Upper lobe of right lung (tissue), 1 donor: ENCODE measurements at places on chromosomes 2 and 18. TPM values are rescaled to one million over a fixed set of nuclear protein-coding genes. Genes with fewer than 3 reads are reported as not detected.

DNA sequence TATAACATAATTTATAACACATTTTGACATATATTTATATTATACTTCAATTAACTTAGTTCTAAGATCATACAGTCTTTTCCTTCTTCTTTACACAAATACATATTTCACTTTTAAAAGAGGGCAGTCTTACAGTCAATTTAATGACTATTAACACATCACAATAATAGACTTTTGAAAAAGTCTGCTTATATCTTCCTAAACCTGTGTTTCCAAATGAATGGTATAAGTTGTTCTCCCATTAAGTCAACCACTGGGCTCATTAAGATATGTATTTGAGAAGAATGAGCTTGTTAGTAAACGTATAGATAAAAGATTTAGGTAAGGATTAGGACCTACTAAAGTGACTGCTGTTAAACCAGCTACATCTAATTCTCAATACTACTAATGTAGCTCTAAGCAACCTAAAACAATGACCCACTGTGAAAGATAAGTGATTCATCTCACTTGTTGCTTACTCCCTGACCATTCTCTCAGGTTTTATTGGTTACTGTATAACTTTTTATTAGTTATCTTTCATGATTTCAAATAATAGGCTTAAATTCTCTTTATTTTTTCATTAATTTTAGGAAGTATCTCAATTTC, 27.0 kb downstream of the SLC40A1 start:
- no peak for DNase-seq
- peaks cover 9% of the 10 kb centered on the region for H3K36me3 ChIP-seq
- H3K4me1 ChIP-seq = peaks cover 39% of the 10 kb centered on the region

GRCh38 chr2:43210467-43211303, 15.7 kb downstream of the ZFP36L2 start:
- no peak overlapping the region for H3K4me3 ChIP-seq
- peak overlapping the region; percentile 65 for H3K27ac ChIP-seq
- peaks cover 20% of the 10 kb centered on the region for H3K4me1 ChIP-seq
- no peaks in the 10 kb centered on the region for H3K27me3 ChIP-seq
- no peaks in the 10 kb centered on the region for H3K36me3 ChIP-seq
- peak; percentile 81 for DNase-seq

DNA sequence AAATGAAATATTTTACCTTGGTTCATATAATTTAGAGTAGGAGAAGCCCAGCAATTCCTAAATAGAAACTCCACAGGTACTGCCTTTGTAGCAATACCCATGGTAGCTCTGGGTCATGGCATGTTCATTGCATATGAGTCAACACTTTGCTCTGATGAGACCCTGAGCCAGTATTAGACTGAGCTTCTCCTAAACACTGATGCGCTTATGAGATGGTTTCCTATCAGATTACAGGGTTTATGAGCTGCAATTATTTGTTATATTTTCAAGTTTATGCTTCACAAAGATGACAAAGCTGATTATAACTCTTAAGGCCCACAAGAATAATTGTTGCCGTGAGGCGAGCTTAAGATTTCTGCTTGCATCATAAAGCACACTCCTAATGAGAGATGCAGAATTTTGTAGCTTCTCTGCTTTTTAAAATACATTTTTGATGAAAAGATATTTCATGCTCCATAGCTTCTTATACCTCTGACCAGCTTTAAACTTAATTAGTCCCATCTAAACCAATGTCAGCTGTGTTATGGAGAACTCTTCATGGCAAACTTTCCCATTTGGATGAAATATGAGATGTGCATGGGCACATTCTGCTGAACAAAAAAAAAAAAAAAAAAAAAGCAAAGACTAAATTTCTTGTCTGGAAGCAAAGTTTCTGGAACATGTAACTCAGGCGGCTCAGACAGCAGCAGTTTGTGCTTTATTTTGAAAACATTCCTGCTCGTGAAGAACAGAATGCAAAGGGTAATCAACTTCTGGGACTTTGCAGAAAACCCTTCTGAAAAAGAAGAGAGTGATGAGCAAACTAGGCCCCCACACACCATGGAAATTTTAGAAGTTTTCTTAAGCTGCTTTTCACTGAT, 162.6 kb downstream of the KCNE4 start:
- no peaks in the 10 kb centered on the region for H3K27me3 ChIP-seq
- H3K4me3 ChIP-seq = no peak overlapping the region
- DNase-seq = no peak

DNA sequence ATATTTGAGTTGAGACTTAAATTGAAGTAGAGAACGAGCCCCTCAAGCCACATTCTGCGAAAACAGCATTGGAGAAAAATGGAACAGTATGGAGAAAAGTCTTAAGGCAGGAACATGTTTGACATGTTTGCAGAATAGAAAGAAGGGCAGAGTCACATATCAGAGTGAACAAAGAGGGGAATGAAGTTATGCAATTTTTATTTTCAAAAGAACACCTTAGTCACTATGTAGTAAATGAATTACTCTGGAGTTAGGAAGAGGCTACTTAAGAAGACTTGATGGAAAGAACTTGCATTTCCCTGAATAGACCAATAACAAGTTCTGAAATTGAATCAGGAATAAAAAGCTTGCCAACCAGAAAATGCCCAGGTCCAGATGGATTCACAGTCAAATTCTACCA, 391.4 kb upstream of the CDH19 start:
- no peaks in the 10 kb centered on the region for H3K27me3 ChIP-seq

DNA sequence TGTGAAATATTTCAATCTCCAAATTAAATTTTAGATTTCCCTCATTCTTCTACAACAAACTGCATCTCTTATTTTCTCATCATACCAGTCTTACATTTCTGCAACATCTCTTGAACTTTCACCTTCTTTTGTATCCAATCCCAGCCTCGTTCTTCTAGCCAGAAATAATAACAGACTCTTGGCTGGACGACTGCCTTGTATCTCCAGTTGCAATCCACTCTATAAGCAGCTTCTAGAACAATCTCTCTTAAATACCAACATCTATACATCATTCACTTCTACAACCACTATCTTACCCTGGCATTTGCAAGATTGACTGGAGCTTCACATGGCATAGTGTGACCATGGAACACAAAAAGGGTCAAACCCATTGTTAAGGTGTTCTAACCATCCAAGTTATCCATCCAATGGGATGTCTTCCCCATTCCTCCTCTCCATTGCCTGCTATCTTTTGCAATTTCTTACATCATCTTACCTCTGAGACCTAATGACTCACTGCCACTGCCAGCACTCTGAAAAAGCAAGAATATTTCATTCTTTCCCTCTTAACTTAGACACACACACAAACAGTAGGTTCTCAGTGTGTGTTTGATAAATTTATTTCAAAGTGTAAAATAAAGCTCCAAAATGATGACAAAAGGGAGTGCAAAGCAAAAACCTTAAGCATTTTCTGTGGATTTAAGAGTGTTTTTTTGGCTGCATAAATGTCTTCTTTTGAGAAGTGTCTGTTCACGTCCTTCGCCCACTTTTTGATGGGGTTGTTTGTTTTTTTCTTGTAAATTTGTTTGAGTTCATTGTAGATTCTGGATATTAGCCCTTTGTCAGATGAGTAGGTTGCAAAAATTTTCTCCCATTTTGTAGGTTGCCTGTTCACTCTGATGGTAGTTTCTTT, 145.6 kb downstream of the METTL4 start:
- H3K4me1 ChIP-seq = no peaks in the 10 kb centered on the region
- no peak for DNase-seq
- H3K4me3 ChIP-seq = no peak overlapping the region
- H3K27me3 ChIP-seq = no peaks in the 10 kb centered on the region
- no peak overlapping the region for H3K27ac ChIP-seq

DNA sequence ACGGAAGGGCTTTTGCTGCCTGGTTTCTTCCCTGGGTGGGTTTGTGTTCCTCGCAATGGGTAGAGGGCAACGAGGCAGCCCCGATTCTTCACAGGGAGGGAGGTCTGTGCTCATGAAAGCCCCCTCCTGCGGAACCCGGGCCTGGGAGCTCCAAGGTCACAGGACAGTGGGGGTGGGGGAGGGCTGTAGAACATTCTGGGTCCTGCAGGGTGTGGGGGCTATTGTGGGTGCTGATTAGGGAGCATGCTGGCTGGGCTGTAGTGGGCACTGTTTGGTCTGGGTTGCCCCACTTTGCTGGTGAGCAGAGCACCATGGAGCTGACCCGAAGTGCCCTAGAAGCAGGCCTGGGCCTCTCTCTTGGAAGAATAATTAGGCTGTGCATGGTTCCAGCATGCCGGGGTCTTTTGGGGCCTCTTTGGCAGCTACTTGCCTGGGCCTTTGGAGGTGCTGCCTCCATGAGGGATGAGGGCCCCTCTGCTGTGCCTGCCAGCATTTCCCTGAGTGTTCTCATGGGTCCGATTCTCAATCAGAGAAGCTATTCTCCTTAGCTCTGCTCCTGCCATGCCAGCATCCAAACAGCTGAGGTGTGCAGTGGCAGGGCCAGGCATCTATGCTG, 232.2 kb upstream of the HS6ST1 start:
- no peaks in the 10 kb centered on the region for H3K36me3 ChIP-seq
- no peak overlapping the region for H3K27ac ChIP-seq
- H3K27me3 ChIP-seq = no peaks in the 10 kb centered on the region
- DNase-seq = no peak

- peak; percentile 86 for DNase-seq
- peak overlapping the region; percentile 61 for H3K27ac ChIP-seq
- H3K4me1 ChIP-seq = peaks cover 24% of the 10 kb centered on the region
- H3K4me3 ChIP-seq = no peak overlapping the region
- no peaks in the 10 kb centered on the region for H3K36me3 ChIP-seq
Measured at GRCh38 chr2:160207804-160208654, 8.0 kb upstream of the ITGB6 start.

DNA sequence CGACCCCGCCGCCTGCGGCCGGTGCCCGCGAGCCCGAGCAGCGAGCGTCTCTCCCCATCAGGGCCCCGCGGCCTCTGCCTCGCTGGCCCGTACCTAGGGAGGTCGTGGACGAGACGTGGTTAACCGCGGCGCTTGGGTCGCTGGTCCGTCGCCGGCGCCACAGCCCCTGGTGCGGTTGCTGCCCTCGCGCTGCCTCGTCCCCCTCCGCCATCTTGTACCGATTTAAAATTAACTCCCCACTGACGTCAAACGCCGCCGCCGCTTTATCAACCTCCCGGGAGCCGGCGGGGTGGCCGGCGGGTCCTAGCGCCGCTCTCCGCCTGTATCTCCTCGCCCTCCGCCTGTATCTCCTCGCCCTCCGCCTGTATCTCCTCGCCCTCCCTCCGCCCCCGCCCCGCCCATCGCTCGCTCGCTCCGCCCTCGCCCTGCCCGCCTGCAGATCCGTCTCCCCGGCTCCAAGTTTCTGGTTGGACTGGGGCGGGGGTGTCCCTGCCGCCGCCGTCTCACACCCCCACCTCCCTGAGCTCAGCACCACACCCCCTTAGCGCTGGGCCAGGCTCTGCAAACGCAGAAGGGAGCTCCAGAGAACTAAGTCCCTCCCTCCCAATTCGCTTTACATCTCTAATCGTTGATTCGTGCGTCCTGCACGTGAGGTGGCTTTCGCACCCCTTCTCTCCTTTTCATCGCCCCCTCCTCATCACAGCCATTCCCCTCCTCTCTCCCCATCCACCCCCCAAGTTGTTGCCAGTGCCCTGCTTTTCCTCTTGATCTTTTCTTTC, at the start of gene ATL2:
Gene ATL2, minus strand, starts transcription at position 224 of the 779 bp plus-strand sequence. Its CDS starts 13 bp downstream, at position 211.
- no peaks in the 10 kb centered on the region for H3K36me3 ChIP-seq
- no peaks in the 10 kb centered on the region for H3K27me3 ChIP-seq
- peak; percentile 98 for DNase-seq
- peak within 1 kb of the TSS; percentile 88 for H3K4me3 ChIP-seq
- H3K27ac ChIP-seq = peak within 1 kb of the TSS; percentile 97

GRCh38 chr2:85593023-85593422, 2.5 kb upstream of the RNF181 start:
- DNase-seq = no peak
- H3K4me3 ChIP-seq = no peak overlapping the region
- H3K4me1 ChIP-seq = peaks cover 67% of the 10 kb centered on the region
- H3K27ac ChIP-seq = no peak overlapping the region
- no peaks in the 10 kb centered on the region for H3K27me3 ChIP-seq

DNA sequence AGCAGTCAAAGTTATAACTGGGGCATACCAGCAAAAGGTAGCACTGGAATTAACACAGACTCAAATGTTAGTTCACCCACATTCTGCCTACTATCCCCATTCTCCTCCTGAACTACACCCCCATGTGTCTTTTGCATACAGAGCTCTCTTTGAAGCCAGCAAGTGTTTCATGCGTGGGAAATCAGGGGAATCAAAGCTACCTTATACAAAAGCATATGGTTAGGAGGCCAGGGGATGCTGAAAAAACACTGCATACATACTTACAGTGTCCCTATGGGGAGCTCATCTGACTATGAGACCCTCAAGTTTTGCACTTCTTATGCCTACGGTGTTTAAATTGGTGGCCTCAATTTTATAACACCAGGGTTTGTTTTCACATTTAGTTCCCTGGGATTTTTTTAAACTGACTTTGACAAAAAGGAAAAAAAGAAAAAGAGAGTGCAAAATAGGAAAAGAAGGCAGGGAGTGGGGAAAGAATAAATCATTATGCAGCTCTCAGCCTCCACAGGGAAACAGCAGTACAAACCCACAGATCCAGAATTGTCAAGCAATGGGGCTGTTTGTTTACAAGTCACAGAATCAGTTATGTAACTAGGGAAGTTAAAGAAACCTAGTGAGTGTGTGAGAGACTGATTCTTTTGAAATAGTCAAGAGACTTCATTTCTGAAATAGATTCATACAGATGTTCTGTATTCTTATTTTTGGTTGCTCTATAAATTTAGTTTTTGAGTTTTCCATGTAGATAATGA, 20.1 kb upstream of the PPP3R1 start:
- no peak overlapping the region for H3K4me3 ChIP-seq
- H3K27me3 ChIP-seq = no peaks in the 10 kb centered on the region
- H3K36me3 ChIP-seq = no peaks in the 10 kb centered on the region
- H3K4me1 ChIP-seq = peaks cover 6% of the 10 kb centered on the region
- H3K27ac ChIP-seq = no peak overlapping the region
- DNase-seq = no peak

DNA sequence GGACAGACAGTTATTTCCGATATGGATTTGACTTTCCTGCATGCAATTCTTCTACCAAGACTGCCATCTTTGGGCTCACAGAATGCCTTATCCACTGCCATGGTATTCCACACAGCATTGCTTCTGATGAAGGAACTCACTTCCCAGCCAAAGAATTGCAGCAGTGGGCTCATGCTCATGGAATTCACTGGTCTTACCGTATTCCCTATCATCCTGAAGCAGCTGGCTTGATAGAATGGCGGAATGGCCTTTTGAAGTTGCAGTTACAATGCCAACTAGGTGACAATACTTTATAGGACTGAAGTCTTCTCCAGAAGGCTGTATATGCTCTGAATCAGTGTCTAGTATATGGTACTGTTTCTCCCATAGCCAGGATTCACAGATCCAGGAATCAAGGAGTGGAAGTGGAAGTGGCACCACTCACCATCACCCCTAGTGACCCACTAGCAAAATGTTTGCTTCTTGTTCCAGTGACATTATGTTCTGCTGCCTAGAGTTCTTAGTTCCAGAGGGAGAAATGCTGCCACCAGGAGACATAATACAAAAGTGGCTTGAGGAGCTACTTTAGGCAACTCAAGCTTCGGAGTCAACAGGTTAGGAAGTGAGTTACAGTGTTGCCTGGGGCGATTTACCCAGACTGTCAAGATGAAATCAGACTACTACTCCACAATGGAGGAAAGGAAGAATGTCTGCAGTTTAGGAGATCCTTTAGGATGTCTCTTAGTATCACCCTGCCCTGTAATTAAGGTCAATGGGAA, 23.8 kb upstream of the SMAD4 start:
- no peak overlapping the region for H3K4me3 ChIP-seq
- DNase-seq = no peak
- H3K4me1 ChIP-seq = no peaks in the 10 kb centered on the region
- H3K27me3 ChIP-seq = no peaks in the 10 kb centered on the region

The DOK6 gene
- 5.9 TPM for total RNA-seq

The TDRD15 gene
- total RNA-seq = not detected

The UCN gene
- total RNA-seq = 2.8 TPM

The NABP1 gene
- 50.2 TPM for total RNA-seq

The OBSL1 gene
- 72.8 TPM for total RNA-seq
